ENCODE measurements at places on chromosomes 2 and 18.

DNA sequence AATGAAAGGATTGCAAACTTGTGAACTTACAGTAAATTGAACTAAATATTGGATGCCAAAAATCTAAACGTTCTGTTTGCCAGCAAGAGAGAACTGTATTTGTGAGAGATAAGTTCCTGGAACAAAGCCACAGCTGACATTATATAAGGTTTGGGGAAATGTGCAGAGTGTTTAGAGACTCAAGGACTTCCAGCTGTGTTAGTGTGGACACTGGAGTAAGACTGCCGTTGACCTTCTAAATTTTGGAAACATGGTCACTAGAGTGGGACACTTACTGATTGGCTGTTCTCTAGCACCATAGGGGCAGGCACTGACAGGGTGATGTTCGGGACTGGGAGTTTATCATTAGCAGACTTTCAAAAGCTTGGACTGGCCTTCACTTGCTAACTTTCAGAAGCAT lies 40.5 kb downstream of the SCN9A start:
- DNase-seq, result no peak

- no peak for DNase-seq
Measured at GRCh38 chr2:43311276-43311675, 84.9 kb upstream of the ZFP36L2 start.

GRCh38 chr2:241091734-241092445 lies 10.2 kb downstream of the MTERF4 start:
- no peak for DNase-seq

GRCh38 chr2:234305846-234306245 lies 191.0 kb downstream of the ARL4C start:
- DNase-seq, result no peak

- DNase-seq, result no peak
Measured at GRCh38 chr2:157785200-157785599, 90.9 kb downstream of the ACVR1 start.

DNA sequence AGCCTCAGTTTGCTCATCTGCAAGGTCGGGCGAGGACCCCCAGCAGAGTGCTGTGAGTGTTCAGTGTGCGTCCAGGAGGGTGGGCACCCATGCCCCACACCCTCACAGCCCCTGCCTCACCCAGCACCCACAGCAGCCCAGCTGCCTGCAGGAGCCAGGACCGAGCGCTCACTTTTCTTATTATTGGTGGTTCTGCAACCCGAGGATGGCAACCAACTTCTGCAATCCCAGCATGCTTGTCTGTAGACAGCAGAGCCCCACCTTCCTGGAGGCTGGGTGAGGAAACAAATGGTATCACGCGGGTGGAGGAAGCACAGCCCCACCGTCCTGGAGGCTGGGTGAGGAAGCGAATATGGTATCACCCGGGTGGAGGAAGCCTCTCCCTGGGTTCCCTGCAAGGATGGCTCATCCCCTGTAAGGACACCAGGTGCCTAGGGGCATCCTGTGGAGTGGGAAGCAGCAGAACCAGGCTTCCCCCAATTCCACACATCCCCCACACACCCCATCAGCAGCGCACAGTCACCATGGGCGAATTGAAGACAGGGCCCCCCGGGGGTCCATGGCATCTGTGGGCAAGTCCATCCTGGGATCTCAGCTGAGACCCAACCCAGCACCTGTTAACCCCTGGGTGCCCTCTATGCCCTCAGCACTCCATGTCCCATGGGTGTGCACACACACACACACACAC lies 220.5 kb upstream of the RAB6C start:
- DNase-seq, result peak; percentile 10

GRCh38 chr18:77645170-77645872 lies 395.7 kb downstream of the GALR1 start:
- DNase-seq, result no peak

DNA sequence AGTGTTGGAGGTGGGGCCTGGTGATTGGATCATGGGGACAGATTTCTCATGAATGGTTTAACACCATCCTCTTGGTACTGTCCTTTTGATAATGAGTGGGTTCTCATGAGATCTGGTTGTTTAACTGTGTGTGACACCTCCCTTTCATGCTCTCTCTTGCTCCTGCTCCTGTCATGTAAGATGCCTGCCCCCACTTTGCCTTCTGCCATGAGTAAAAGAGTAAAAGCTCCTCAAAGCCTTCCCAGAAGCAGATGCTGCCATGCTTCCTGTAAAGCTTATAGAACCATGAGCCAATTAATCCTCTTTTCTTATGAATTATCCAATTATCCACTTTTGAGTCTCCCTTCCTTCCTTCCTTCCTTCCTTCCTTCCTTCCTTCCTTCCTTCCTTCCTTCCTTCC lies 317.7 kb downstream of the RDH14 start:
- DNase-seq, result no peak

GRCh38 chr2:230671117-230671516 lies 41.5 kb upstream of the CAB39 start:
- no peak for DNase-seq

DNA sequence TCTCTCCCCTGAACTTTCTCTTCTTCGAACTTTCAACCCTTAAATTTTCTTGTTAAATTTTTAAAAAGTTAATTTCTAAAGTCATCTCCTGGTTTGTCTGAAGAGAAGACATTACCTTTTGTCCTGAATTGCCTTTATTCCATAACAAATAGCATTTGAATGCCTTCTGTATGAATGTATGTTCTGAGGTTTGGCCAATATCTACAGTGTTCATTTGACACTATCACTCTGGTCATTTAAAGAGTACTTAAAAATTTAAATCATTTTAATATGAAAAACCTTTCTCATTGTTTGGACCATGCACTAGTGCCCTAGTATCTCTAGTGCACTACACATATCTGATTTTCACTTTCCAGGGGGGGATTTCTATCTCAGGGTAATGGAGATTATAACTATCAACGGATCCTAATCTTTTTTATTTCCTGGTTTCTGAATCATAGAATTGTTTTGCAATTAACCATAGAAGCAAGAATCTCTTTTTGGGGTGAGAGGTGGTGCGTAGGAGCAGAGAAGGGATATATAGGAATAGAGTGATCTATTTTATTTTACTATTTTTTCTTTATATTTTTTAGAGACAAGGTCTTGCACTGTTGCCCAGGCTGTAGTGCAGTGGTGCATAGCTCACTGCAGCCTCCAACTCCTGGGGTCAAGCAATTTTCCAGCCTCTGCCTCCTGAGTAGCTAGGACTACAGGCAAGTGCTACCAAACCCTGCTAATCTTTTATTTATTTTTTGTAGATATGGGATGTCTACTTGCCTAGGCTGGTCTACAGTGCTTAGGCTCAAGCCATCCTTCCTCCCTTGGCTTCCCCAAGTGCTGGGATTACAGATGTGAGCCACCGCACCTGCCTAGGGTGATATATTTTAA lies 25.5 kb downstream of the TANC1 start:
- DNase-seq, result no peak

- DNase-seq, result no peak
Measured at GRCh38 chr2:224220586-224221255, 181.2 kb downstream of the FAM124B start.

GRCh38 chr2:54310961-54311360 lies 54.9 kb upstream of the TSPYL6 start:
- no peak for DNase-seq

DNA sequence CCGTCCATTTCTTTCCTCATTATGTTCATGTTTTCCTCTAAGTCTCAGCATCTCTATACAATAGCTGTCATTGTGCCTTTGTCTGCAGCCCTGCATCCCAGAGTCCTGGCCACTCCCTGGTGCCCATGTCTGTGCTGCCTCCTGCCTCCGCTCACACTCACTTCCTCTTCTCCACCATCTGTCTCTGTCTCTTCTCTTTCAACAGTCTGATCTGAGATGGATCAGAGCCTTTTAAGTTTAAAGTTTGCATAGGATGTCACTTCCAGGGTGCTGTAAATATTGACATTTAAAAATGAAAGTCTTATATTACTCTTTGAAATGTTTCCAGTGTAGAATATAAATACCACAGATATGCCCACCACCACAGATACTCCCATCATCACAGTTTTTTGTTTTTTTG lies 42.7 kb downstream of the UBE2F start:
- no peak for DNase-seq

GRCh38 chr2:2839393-2839781 lies 508.3 kb upstream of the MYT1L start:
- no peak for DNase-seq

DNA sequence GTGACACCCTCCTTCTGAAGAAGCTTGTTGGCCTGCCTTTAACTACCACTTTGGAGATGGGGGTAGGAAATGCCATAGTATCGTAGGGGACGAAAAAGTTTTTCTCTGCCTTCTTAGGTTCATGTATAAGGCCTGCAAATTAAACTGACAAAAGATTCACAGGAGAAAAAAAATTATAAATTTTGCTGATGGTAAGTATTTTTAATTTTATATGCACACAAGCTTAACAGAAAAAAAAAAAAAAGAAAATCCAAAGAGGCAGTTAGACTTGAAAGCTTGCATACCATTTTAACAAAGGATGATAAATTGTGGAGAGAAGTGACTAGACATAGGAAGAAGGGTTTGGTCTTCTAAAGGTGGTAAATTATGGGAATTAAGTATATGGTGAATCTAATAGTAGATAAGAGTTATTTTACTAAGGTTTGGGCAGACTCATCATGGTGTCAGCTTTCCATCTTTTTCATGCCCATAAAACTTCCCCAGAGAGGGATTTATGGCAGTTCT lies 62.5 kb upstream of the B3GNT2 start:
- DNase-seq, result no peak

- no peak for DNase-seq
Measured at GRCh38 chr2:36178384-36178783, 177.2 kb upstream of the CRIM1 start.

DNA sequence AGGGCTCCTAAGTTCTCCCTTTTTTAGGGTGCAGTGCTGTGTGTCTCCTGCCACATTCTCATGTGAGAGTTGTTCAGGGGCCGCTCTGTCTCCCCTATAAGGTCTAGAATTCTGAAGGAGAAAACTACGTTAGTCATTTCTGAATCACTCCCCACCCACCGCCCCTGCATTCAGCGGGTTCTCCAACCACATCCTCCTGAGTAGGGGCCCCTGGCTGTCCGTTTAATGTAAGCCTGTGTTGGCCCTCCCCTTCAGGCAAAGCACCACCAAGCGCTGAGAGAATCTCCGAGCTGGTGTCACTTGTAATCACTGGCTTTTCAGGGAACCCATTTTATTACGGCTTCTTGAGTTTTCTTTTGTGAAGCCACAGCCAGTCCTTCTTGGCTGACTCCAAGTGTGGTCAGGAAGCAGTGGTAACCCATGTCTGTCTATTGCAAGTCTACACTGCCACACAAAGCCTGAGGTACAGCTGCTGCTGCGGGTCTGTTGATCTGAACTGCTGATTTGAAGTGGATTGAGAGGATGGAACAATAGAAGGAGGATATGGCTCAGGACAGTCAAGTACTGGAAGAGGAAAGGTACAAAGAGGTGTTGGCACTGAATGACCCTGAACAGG lies 16.9 kb downstream of the LCT start:
- DNase-seq, result peak; percentile 91

DNA sequence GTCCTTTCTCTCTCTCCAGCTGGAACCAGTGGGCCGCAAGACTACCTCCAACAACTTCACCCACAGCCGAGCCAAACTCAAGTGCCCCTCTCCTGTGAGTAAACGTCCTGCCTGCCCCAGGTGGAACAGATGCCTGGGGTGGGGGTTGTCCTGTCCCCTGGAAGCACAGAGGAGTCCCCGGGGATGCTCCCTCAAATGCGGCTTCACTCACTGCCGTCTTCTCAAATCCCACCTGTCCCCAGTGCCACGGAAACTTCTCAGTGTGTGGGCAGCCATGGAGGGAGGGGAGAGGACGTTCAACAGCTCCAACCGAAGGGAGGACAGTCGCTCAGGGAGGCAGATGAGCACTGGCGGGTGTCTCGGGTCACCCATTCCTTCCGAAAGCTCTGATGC lies 110.7 kb upstream of the PPP1CB start:
- DNase-seq, result no peak

- no peak for DNase-seq
Measured at GRCh38 chr2:98601532-98602132, 6.7 kb downstream of the COA5 start.

GRCh38 chr2:54073796-54074195 lies 41.6 kb upstream of the ACYP2 start:
- DNase-seq, result no peak

DNA sequence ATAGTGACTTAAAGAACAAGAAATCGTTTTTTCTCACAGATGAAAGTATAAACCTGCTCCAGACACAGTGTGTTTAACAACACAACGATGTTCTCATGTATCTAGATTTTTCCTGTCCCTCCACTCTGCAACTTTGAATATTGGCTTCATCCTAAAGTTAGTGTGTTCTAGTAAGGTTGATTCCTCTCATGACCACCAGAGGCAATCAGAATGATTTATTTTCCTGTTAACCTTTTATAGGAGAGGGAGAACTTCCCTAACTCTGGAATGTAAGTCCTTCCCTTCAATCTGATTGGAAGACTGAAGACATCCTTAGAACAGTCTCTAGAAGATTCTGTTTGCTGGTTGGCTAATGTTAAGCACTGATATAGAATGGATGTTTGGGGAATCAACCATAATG lies 41.0 kb upstream of the TAF4B start:
- DNase-seq, result no peak

DNA sequence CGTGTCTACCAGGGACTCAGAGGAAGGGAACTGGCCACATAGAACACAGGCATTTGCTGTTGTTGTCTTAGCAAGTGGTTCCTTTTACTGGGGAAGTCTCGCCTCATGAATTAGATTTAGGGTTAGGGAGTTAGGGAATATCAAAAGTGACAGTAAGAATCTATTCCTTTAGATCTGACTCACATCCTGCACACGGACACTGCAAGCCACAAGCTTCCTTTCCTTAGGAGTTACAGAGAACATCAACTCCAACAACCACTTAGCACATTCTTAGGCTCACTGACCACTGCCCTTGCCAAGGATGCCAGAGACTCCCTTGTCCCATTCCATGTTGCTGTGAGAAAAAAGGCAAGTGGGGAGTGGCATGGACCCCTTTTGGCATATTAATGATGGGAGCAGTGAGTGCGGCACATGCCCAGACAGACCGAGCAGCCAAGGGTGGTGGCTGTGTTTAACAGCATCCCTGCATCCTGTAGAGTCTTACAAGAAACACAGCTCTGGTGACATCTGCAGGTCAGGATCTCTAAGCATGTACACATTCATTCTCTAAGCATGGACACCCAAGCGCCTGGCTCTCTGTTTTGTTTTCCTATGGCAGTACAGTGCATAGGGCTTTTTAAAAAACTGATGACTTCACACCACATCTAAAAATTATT lies 745.6 kb upstream of the RAB6C start:
- no peak for DNase-seq

GRCh38 chr2:239327536-239328350 lies 73.1 kb downstream of the HDAC4 start:
- DNase-seq, result peak; percentile 30

DNA sequence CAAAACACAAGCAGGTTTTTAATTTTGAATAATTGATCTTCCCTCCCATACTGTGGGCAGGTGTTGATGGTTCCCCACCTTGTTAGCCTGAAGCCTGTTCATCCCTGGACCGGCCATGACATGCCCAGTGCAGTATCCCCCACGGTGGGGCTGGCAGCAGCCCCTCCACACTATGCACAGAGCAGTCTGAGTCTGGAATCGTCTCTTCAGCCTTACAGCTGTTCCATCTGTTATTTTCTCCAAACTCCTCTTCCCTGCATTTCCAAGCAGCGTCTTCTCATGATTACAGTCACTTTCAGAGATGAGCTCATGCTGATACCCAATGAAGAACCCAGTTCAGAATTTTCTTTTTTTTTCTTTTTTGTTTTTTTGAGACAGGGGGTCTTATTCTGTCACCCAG lies 68.2 kb downstream of the ADI1 start:
- no peak for DNase-seq

- DNase-seq, result no peak
Measured at GRCh38 chr18:43078478-43079092, 36.9 kb downstream of the RIT2 start.

GRCh38 chr2:191917430-191917881 lies 70.6 kb upstream of the CAVIN2 start:
- no peak for DNase-seq

- DNase-seq, result no peak
Measured at GRCh38 chr2:236627841-236628240, 58.2 kb downstream of the ACKR3 start.
